ENCODE measurements at places on chromosomes 7 and 10.

DNA sequence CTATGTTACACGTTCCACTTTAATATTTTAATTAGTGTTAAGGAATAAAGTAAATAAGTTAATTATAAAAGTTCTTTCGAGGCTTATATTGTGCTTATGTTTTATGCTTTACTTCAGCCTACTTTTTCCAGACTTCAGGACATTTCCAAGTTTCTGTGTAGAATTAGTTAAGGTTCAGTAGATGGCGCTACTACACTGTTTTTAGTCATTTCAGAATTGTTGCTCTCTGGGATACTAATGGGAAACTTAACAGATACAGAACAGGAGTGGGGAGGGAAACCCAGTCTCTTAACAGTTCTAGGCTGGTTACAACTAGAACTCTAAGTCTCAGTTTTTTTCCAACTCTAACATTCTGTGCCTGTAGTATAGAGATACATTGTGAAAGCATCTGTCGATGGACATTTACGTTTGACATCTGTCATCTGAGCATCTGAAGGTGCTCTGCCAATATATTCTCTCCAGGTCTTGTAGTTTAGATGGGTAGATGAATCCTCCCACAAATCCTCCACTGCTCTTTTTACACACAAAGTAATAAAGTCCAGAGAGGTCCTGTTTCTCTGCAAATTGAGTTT, 56.8 kb upstream of the FAM171A1 start:
- DNase-seq, result no peak

GRCh38 chr7:46746695-46747687, 825.9 kb upstream of the IGFBP3 start:
- no peak for DNase-seq

GRCh38 chr7:39153647-39154046, 175.9 kb downstream of the POU6F2 start:
- DNase-seq, result no peak

- DNase-seq, result no peak
Observed at GRCh38 chr10:13054844-13055243, 45.1 kb upstream of the OPTN start.

GRCh38 chr7:44194069-44194468, 4.8 kb upstream of the GCK start:
- peak; percentile 13 for DNase-seq

DNA sequence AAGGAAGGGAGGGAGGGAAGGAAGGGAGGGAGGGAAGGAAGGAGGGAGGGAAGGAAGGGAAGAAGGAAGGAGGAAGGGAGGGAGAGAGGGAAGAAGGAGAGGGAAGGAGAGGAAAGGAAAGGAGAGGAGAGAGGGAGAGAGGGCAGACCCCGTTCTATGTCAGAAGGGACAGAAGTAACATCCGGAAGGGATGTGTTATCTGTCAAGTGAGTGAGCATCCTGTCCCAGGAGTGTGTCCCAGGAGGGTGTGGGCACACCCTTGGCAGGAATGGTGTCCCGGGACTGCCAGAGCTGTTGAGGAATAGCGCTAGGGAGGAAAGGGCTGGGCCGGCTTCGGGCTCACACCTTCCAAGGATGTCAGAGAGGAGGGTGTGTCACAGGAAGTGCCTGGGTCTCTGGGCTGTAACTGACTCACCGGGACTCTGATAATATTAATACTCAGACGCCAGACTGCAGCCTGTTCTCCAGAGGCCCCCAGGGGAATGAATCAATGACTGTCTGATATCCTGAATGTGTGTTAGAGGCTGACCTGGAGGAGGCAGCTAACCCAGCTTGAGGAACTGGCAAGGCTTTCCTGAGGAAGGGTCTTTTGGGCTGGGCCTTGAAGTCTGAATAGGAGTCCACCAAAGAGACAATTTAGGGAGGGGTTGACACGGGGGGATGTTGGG, 125.6 kb upstream of the TNRC18 start:
- no peak for DNase-seq

GRCh38 chr10:90571481-90572258, 286.2 kb downstream of the HTR7 start:
- no peak for DNase-seq

GRCh38 chr10:113983552-113983951, 60.1 kb upstream of the ADRB1 start:
- DNase-seq, result no peak

DNA sequence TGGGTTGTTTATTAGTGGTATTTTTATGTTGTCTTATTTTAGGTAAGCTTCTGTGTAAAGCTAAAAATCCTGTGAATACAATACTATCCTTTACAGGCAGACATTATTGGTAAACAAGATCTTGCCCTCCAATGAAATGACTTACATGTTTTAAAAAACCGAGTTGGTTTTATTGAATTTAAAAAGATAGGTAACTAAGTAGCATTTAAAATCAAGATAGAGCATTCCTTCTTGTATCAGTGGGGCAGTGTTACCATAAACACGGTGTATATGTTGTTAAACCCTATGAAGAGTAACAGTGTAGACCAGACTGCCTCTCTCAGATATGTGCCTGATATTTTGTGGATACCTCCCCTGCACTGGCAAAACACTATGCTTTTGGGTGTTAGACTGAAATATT, 81.0 kb downstream of the SNX10 start:
- no peak for DNase-seq

GRCh38 chr10:62451611-62451975, 77.4 kb downstream of the ZNF365 start:
- DNase-seq, result no peak

DNA sequence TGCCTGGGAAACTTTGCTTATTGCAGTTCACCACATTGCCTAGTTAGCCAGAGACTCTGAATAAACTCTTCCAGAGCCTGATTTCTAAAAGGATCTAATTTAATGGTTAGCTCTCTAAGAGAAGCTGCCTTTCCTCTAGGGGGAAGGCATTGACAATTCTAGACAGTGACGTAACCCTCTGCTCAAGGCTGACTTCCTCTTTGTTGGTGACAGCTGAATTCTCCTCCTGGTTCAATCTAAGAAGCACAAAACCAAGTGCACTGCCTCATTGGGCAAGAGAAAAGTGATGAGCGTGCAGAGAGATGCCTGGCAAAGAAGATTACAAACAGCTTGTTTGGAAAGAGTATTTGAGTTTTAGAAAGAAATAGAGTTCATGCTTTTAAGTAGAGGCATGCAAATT, 102.7 kb downstream of the MACC1 start:
- DNase-seq, result no peak

GRCh38 chr10:121108051-121108450, 256.9 kb downstream of the WDR11 start:
- DNase-seq, result no peak
